ENCODE measurements at places on chromosomes 7 and 10.

DNA sequence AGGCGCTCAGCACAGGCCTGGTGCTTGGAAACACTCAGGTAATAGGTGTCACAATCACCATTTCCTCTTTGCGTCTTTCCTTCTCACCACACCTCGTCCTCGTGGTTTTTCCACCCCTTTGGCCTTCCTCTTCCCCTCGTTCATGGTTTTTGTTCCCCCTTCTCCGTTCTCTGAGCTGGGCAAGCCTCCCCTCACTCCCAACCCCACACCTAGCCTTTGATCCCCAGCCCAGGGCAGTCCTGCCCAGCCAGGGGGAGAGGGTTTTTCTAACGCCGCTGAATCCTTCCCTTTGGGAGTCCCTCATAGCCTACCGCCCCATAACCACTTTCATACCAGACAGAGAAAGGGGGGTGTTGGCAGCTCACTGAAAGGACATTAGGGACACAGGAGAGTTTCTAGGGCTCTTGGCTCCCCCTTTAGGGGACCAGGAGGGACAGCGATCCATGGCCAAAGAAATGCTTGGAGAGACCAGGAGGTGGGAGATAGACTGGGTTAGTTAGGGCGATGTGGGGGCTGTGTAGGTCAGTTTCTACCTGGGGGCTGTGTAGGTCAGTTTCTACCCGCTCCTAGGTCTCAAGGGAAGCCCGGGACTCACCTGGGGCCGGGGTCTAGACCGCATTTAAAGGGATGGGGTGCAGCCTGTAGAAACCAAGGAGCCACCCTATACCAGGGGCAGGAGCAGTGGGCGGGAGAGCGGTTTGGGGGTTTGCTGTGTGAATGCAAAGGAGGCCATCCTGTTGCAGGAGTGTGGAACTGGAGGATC, 1.4 kb downstream of the EPHB4 start:
- peak; percentile 27 for DNase-seq

- no peak for DNase-seq
Measured at GRCh38 chr10:47360419-47361040, 12.4 kb downstream of the RBP3 start.

DNA sequence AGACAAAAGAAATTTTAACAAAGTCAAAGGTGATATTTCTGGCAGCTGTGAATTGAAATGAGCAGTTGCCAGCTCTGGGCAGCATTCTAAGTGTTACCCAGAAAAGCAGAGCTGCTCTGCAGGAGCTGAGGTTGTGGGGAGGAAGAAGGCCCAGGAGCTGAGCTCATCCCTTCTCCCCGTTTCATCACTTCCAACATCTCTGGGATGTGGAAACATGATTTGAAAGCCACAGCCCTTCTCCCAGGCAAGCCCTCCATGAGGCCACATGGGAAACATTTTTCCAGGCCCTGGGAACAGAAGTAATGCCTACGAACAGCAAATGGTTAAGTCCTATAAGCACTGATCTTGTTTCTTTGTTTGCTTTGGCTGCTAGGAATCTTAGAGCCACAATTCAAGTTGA, 10.9 kb upstream of the DMBT1 start:
- DNase-seq: no peak

- no peak for DNase-seq
Measured at GRCh38 chr10:124983321-124983720, 41.4 kb downstream of the ZRANB1 start.

- DNase-seq: no peak
Measured at GRCh38 chr7:147857152-147858140, 733.1 kb upstream of the C7orf33 start.

DNA sequence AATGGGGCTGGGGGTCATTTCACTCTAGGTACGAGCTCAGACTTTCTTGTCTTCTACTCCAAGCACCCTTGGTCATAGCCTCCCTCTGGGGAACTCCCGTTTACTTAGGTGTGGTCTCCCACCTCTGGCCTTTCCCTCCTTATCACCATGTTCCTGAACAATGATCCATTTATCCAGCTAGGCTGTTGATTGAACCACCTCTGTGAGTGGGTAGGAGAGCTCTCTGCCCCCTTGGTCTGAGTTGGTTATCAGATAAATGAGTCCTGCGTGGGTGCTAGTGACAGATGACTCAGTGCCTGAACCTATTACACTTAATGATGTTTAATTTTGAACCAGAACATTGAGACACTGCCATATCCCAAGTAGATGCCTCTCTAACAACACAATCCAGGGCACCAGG, 9.4 kb downstream of the BLNK start:
- DNase-seq: no peak

- DNase-seq: peak; percentile 65
Measured at GRCh38 chr7:98841179-98841997, 28.4 kb downstream of the TMEM130 start.

GRCh38 chr10:93771354-93771753, 13.6 kb downstream of the LGI1 start:
- no peak for DNase-seq

- DNase-seq: no peak
Measured at GRCh38 chr7:138162236-138162635, 86.0 kb downstream of the AKR1D1 start.

DNA sequence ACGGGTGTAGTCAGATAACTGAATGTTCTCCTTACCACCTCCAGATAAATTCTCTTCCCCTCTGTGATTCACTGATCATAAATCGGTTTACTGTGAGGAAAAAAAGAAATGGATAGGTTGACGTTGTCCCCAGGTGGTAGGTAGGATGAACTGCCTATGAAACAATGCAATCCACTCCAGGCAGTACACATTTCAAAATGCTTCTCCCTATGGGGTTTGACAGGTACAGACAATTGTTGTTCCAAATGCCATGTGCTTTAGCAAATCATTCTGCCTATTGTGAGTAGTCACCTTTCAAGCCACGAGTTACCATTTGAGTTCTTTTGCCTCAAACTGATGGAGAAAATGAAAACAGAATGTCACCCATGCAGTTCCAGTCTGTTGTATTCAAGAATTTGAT, 21.8 kb downstream of the VIM start:
- peak; percentile 34 for DNase-seq

- no peak for DNase-seq
Measured at GRCh38 chr7:80891259-80891544, 27.6 kb downstream of the SEMA3C start.

DNA sequence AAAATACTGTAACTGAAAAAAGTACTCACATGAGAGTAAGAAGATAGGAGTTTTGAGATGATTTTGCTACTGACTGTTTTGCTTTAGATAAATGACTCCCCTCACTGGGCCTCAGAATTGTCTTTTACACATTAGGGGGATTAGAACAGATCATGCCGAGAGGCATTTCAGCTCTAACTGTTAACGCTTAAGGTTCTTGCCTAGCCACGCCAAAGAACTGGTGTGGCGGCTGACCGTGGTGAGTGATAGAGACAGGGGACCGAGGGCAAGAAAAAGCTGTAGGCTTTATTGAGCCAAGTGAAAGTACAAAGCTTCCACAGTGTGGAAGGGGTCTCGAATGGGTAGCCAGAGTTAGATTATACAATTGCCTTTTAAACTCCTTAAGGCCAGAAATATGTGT, 368.5 kb upstream of the MYO3A start:
- no peak for DNase-seq

DNA sequence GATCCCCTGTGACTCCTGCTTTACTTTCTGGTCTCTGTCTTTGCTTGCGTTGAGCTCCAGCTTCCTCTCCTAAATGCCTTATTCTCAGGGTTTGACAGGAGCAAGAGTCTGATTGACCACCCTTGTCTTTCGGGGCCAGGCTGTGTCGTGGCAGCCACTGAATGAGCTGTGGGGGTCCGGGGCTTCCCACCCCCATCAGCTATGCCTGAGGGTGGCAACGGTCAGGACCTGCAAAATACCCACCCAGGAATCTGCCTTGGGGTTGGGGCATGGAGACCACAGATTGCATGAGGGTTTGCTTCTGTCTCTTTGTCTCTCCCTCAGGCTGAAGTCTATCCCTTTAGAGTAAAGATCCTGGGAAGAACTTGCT, 20.6 kb downstream of the SMKR1 start:
- DNase-seq: no peak

- no peak for DNase-seq
Measured at GRCh38 chr7:154919344-154920225, 83.3 kb downstream of the PAXIP1 start.

GRCh38 chr10:116271593-116272439, 1.2 kb downstream of the GFRA1 start:
- no peak for DNase-seq

DNA sequence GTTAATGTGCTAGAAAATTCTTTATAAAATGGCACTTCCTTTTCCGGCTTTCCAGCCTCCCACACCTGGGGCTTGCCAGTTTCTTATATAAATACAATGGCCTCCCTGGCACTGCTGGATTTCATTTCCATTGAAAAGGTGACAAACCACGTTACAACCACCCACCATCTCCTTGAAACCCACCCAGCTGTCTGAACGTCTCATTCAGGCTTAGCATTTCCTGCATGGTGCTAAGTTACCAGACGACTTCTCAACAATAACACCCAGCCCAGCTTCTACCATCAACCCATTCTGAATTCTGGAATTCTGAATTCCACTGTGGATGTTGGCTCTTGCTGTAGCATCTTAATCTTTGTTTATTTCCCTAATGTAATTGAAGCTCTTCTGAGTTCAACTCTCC, 499.8 kb upstream of the CELF2 start:
- DNase-seq: no peak

DNA sequence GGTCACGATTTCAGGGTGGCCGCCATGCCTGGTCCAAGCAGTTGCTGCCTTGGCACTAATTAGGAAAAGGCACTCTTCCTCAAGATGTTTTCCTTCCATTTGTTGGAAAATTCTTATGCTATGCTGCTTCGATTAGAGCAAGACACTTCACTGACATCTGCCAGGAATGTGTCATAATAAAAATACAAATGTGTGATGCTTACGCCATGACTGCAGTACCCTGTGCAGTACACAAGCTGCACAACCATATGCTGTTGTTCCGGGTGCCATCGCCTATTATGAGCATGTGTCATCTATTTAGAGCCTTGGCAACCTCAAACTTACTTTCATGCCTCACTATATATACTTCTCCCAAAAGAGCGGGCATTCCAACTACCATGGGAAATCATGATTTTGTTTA, 14.9 kb upstream of the MPP7 start:
- DNase-seq: no peak

GRCh38 chr10:122499491-122499941, 38.2 kb downstream of the HTRA1 start:
- DNase-seq: no peak

- no peak for DNase-seq
Measured at GRCh38 chr10:4219901-4220300, 434.9 kb upstream of the KLF6 start.

DNA sequence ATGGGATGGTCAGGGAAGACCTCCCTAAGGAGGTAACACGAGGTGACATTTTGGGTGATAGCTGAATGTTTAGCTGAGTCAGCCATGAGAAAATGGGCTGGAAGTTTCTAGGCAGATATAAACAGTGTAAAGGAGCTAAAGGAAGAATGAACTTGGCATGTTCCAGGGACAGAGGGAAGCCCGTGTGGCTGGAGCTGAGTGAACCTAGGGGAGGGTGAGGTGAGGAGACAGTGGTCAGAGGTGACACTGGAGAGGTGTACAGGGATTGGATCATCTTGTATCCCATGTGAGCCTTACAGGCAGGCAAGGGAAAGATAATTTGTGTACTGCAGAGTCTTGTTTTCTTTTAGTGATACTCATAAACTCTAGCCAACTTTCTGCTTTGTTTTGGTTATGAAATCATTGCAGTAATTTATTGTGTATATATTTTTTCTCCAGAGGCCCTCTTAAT, 1.8 kb downstream of the STARD3NL start:
- DNase-seq: no peak

DNA sequence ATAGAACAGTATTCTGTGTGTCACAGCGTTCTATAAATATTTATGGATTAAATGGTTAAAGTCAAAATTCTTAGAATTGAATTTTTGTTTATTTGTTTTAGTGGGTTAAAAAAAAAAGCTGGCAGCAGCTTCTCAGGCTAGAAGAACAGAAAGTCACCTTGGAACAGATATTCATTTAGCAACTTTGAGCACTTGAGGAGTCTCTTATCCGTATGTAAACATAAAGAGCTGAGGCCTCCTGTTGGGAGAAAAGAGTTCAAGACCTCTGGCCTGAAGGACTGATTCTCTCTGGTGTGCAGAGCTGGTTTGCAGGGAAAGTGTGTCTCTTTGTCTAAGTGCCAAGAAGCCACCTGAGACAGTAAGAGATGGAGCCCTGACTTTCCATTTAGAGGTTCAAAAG, 109.9 kb downstream of the HERPUD2 start:
- no peak for DNase-seq

- DNase-seq: no peak
Measured at GRCh38 chr7:137331378-137331777, 12.2 kb downstream of the PTN start.

- no peak for DNase-seq
Measured at GRCh38 chr7:42639930-42640329, 271.9 kb downstream of the C7orf25 start.

DNA sequence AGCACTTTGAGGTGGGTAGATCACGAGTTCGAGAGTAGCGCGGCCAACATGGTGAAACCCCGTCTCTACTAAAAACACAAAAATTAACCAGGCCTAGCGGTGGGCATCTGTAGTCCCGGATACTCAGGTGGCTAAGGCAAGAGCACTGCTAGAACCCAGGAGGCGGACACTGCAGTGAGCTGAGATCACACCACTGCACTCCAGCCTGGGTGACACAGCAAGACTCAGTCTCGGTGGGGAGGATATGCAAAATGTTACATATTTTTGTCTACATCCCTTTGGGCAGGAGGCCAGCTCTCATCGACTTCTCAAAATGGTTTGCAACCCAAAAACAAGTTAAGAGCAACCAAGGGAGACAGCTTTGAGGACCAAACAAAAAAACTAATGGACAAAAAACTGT, 8.2 kb downstream of the ATE1 start:
- DNase-seq: no peak

DNA sequence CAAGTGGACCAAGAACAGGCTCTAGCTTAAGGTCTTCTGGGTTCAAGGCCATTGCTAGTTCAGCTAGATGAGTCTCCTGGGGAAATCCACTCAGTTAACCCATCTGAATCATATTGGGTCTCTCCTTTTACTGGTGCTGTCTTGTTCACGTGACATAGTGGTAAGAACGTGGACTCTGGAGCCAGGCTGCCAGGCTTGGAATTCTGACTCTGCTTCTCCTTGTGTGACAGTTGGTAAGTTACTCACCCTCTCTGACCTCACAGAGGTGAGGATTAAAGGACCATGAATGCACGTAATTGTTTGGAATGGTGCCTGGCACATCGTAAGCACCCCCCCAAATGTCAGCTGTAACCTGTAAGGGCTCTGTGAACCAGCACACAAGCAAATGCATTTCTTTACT, 9.7 kb upstream of the CALU start:
- DNase-seq: no peak

DNA sequence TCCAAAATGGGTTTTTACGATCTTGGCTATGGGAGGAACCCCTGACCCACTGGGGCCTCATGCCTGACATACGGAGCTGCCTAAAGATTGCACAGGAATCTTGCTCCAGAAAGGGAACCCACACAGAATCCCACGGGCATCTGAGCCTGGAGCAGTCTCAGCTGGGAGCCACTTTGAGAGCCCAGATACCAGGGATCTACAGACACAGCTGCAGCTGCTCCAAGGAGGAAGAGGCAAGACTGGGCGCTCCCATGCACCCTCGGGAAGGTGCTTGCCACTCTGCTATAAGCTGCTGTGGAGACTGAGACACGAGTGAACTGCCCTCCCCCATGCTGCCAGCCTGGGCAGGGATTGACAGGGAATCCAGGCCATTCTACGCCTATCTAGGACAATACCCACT, 202.5 kb downstream of the REEP3 start:
- no peak for DNase-seq
